ENCODE measurements at places on chromosomes 1 and 21. TPM values are rescaled to one million over a fixed set of nuclear protein-coding genes. Genes with fewer than 3 reads are reported as not detected.

The RGS4 gene
- 39.9 TPM for total RNA-seq

The SIPA1L2 gene
- total RNA-seq = 81.4 TPM

The HSD3B1 gene
- total RNA-seq = not detected

The ESRRG gene
- 12.7 TPM for total RNA-seq

The CELA2A gene
- total RNA-seq = not detected

The AMPD1 gene
- not detected for total RNA-seq

The PRKAB2 gene
- total RNA-seq = 15.2 TPM

The WASF2 gene
- total RNA-seq = 99.3 TPM

The ATP1A2 gene
- total RNA-seq = 0.54 TPM

The WNT4 gene
- 38.7 TPM for total RNA-seq

The PTPN7 gene
- 0.32 TPM for total RNA-seq

The KRTAP19-2 gene
- total RNA-seq = not detected

The MXRA8 gene
- 163 TPM for total RNA-seq

The UHMK1 gene
- total RNA-seq = 23.6 TPM

The GSTM5 gene
- total RNA-seq = 0.29 TPM

DNA sequence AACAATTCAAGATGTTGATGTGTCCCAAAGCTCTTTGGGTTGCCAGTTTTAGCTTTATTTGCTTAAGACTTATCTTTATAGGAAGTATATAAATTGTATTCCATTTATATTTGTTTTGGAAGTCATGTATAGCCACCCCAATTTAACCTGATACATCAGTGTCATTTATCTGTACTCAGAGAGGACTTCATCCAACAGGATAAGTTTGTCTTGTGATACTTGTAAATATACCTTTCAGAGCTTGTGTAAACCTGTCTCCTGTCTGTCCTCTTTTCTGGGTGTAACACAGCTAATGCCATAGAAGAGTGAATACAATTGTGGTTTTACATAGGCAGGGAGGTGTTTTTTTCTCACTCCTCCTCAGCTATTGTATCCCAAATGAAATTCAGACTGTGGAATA, 10.4 kb downstream of the PTGFR start:
- no peak for DNase-seq

DNA sequence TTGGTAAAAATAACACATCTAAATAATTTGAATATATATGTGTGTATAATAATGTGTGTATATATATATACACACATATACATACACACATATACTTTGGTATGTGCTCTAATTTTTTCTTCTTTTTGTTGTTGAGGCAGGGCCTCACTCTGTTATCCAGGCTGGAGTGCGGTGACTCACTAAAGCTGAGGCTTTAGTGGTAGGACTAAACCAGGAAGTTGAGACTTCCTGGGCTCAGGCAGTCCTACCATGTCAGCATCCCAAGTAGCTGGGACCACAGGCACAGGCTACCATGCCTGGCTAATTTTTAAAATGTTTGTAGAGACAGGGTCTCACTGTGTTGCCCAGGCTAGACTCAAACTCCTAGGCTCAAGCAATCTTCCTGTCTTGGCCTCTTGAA, 46.7 kb upstream of the CXADR start:
- no peak for DNase-seq

DNA sequence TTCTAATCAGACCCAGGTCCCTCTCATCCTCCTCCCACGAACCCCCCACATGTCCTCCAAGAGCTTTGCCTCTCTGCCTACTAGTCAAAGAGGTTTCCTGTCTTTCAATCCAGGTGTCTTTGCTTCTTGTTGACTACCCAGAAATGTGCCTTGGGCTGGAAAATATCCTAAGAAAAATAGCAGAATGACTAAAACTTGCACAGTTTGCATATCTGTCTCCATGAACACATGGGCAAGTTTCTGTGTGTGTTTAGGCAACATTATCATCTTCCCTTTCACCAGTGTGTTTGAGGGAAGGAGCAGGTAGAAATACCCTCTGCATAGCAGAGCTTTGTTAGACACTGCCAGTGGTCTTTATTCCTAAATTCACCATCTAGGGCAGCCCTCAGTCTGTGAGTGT, 1.5 kb downstream of the C1orf116 start:
- no peak for DNase-seq

DNA sequence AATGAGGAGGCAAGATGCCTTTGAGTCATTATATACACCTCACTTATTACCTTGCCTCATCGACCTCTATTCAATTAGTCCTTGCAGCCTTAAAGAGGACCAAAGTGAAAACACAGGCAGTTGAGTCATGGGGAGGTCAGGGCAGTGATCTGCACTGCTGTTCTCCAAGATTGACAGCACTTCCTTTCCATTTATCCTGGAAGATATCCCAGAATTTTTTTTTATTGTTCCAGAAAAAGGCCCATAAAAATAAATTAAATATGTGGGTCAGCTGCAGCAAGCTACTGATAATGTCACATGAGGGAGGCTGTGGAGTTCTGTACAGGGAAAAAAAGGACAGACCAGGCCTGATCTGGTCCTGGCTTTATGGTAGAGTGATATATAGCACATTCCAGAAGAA, 33.2 kb upstream of the CDC42BPA start:
- DNase-seq = no peak

- no peak for DNase-seq
These were observed 128.6 kb upstream of the HOOK1 start for GRCh38 chr1:59686170-59686569.

DNA sequence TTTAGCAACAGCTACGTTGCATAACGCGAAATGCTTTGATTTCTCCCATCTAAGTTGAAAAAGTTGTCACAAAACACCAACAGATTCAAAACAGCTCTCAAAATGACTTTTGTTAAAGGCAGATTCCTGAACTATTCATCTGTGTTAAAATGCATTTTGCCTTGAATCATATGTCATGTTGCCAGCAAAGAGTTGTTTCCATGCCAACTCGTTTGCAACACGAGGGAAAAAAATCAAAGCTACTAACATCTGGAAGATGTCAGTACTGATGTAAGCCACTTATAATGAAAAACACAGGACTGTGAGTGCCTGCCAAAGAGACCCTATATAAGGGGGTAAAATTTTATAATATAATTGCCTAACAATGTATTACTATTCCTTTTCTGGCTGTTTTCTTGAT, 182.7 kb upstream of the PTBP2 start:
- no peak for DNase-seq

- DNase-seq = no peak
These were observed 10.9 kb upstream of the GUCA2A start for GRCh38 chr1:42175314-42176054.

DNA sequence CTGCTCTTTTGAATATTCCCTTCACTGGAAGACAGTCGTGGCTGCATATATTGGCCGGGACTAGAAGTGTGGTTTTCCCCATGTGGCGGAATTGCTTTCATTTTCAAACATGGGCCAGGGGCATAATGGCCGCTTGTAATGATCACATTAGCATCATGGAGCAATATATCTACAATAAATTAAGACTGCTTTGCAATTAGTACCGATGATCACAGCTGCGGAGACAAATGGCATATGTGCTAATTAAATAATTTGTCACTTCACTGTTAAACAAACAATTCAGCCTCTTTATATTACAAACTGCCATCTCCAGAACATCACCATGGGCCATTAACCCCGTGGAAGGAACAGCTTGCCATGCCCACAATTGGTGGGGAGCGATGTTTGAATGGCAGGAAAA, 68.2 kb upstream of the OLIG2 start:
- DNase-seq = no peak

- no peak for DNase-seq
These were observed 454.4 kb upstream of the ADGRL4 start for GRCh38 chr1:79460773-79461436.

GRCh38 chr1:14531519-14531918, 67.0 kb upstream of the KAZN start:
- DNase-seq = no peak

DNA sequence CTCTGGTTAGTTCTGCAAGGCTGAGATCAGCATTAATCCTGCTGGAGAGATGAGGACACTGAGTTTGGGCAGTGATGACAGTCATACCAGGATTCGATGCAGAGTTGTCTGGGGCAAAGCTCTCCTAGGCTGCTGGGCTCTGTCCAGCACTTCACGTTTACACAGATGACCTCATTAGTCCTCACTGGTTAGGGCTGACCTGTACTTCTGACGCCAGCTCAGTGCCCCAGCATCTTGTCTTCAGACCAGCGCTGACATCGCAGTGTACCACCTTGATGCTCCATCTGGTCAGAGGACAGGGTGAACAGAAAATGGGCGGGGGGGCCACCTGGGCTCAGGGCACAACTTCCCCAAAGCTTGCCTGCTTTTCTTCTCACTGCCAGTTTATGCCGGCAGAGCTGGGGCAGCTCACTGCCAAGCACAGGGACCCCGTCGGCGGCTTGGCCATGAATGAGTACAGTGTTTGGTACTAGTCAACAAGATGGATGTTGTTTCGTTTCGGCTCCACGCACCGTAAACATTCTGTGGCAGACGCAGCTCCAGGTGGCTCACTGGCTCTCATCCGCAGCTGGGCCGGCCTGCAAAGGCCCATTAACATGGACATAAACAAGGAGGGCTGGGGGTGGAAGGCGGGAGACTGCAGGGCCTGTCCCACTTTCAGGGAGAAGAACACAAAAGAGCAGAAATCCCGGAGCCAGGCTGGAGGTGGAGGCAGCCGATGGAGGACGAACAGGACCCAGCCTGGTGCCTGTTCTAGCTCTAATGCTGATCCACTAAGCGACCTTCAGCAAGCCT, 118.7 kb downstream of the GLIS1 start:
- peak; percentile 34 for DNase-seq

DNA sequence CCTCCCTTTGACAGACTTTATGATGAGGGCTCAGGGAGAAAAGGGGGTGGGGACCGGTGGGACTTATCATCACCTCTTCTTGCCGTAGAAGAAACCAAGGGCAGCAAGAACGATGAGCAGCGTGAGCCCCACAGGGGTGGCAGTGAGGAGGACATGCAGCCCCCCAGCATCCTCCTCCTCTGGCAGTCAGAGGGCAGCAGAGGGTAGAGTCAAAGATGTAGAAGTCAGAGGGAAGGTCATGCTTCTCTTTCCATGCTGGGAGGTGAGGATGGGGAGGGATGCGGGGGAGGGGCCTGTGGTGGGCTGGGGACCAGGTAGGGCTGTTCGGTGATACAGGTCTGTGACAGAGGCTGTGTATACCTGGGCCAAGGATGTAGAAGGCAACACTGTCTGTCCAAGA, 14.8 kb downstream of the INSRR start:
- no peak for DNase-seq

- DNase-seq = no peak
These were observed 414.4 kb downstream of the PTBP2 start for GRCh38 chr1:97135972-97136371.

GRCh38 chr1:33400153-33400911, 30.6 kb downstream of the PHC2 start:
- DNase-seq = no peak

GRCh38 chr1:15172405-15173259, 19.1 kb downstream of the TMEM51 start:
- DNase-seq = no peak

DNA sequence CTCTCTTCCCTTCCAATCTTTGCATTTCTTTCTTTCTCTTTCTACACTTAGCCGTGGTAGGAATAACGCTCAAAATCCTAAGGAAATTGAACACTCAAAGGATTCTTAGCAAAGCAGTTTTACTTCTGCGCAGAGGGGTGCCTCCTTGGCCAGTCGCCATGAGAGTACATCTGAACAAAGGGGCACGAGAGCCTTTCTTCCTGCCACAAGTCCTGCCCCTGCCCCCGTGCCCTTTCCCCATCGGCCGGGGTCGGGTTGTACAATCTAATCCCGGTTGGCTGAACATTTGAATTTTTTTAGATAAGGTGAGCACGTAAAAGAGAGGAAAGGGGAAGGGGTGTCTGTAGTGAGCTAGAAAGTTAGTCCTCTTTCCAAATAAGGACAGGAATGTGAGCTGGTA, 28.6 kb upstream of the COL6A1 start:
- DNase-seq = no peak

DNA sequence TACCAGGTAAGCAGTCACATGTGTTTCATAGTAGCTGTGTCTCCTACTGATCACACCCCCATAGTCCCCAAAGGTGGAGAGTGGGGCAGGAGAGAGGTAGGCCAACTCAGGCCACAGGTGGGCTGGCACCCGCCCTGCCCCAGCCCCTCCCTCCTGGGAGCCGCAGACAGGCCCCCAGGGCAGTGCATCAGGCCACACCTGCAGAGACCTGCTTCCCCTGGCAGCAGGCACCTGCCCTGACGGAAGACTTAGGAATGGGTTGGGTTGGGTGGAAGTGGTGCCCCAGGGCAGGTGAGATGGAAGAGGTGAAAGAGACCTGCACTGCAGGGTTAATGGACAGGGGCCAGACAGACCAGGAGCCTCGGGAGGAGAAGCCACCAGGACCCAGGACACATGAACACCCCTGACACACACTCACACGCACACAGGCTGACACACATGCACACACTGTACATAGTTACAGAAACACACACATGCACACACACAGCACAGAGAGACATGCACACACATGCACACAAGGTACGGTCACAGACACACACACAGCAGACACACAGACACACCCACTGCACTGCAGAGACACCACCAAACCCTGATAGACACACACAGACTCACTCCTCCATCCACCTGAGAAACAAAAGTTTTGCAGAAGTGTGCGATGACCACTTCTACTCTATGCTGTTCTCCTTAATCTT, 1.7 kb upstream of the COL18A1 start:
- DNase-seq = no peak

- DNase-seq = no peak
These were observed 61.4 kb downstream of the ACTL8 start for GRCh38 chr1:17816511-17816910.

GRCh38 chr1:235077163-235077540, 51.5 kb downstream of the TOMM20 start:
- DNase-seq = no peak

- no peak for DNase-seq
These were observed 56.9 kb downstream of the DHRS3 start for GRCh38 chr1:12561121-12561520.

- no peak for DNase-seq
These were observed 328.2 kb downstream of the RWDD3 start for GRCh38 chr1:95562230-95562629.

GRCh38 chr1:235511470-235512240, 7.4 kb upstream of the B3GALNT2 start:
- no peak for DNase-seq

All from mesothelial cell of epicardium (in vitro differentiated cells).